WTC11 (cell line): ENCODE measurements at places on chromosomes 1 and 21. TPM values are rescaled to one million over a fixed set of nuclear protein-coding genes. Genes with fewer than 3 reads are reported as not detected.

GRCh38 chr1:224223819-224224714 is 41.0 kb downstream of the DEGS1 start:
- no peak for DNase-seq

GRCh38 chr1:29900712-29901111 is 664.4 kb downstream of the PTPRU start:
- DNase-seq = no peak

- no peak for DNase-seq
These were observed 56.8 kb downstream of the ACP6 start for GRCh38 chr1:147613506-147613905.

DNA sequence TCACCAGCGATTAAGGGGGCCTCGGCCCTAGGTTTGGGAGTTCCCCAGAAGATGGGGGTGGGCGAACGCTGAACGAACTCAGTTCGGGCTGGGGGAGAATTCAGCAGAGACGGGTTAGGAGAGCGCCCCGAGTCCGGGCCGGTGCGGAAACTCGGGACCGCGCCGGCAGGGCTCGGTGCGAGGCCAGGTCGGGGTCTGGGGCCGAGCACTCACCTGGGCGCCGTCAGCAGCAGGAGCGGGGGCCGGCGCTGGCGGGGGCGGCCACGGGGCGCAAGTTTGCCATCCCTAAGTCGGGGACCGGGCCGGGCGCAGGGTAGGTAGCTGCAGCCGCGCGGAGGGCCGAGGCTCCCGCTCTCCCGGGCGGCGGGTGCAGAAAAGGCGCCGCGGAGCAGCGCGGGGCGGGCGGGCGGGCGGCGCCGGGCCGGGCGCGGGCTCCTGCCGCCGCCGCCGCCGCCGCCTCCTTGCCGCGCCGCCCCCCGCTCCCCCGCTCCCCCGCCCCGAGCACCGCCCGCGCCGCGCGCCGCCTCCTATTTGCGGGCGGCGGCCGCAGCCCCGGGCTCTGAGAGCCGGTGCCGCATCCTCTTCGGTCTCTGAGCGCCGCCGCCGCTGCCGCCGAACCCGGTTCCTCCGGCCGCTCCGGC is 349 bp downstream of the ADGRB2 start:
- no peak for DNase-seq

- DNase-seq = no peak
These were observed 43.4 kb downstream of the PRDM15 start for GRCh38 chr21:41835711-41836154.

DNA sequence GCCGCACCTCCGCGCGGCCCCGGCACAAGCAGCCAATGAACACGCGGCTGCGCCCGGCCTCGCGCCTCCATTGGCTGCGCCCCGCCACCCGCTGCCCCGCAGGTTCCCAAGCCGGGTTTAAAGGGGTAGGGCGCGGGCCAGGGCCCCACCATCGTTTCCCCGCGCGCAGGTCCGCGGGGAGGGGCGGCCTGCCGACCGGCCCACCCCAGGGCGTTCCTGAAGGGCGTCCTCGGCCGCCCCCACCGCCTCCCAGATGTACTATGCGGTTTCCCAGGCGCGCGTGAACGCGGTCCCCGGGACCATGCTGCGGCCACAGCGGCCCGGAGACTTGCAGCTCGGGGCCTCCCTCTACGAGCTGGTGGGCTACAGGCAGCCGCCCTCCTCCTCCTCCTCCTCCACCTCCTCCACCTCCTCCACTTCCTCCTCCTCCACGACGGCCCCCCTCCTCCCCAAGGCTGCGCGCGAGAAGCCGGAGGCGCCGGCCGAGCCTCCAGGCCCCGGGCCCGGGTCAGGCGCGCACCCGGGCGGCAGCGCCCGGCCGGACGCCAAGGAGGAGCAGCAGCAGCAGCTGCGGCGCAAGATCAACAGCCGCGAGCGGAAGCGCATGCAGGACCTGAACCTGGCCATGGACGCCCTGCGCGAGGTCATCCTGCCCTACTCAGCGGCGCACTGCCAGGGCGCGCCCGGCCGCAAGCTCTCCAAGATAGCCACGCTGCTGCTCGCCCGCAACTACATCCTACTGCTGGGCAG is at the start of gene OLIG1:
Gene OLIG1 (plus strand): TSS at position 148 of the 750 bp plus-strand sequence. CDS start 106 bp downstream, at position 254.
- DNase-seq = peak; percentile 82

The TTC24 gene
- 0.09 to 0.20 TPM (median 0.11 TPM) in 3 replicates for total RNA-seq

The DNAJB4 gene
- total RNA-seq = 23.4 to 26.5 TPM (median 26.0 TPM) in 3 replicates

The IL20 gene
- not detected in 3 replicates for total RNA-seq

The CA6 gene
- 0.11 TPM in 1 of 3 replicates, not detected in the others for total RNA-seq

The CATSPERE gene
- total RNA-seq = 0.30 to 0.66 TPM (median 0.46 TPM) in 3 replicates

The MMEL1 gene
- total RNA-seq = 0.55 to 0.64 TPM in 2 of 3 replicates, not detected in the other

The SLC27A3 gene
- 36.3 to 38.9 TPM (median 36.9 TPM) in 3 replicates for total RNA-seq
